ENCODE measurements at places on chromosomes 3 and 15.

DNA sequence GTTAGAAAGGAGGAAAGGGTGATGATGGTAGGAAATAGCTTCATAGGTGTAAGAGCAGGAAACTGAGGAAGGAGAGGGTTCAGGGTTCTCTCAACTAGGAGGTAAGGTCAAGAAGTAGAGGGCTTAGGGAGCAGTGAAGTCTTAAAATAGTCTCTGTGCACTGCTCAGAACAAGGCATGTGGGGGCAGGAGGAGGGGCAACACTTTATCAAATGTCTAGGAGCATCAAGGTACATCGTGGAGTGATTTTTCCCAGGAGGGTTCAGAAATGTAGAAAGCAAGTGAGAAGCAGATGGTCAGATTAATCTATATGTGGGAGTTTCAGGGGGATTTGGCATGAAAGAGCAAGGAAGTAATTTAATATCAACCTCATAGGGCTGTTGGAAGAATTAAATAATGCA lies 58.8 kb downstream of the TNIK start:
- no peak for DNase-seq

DNA sequence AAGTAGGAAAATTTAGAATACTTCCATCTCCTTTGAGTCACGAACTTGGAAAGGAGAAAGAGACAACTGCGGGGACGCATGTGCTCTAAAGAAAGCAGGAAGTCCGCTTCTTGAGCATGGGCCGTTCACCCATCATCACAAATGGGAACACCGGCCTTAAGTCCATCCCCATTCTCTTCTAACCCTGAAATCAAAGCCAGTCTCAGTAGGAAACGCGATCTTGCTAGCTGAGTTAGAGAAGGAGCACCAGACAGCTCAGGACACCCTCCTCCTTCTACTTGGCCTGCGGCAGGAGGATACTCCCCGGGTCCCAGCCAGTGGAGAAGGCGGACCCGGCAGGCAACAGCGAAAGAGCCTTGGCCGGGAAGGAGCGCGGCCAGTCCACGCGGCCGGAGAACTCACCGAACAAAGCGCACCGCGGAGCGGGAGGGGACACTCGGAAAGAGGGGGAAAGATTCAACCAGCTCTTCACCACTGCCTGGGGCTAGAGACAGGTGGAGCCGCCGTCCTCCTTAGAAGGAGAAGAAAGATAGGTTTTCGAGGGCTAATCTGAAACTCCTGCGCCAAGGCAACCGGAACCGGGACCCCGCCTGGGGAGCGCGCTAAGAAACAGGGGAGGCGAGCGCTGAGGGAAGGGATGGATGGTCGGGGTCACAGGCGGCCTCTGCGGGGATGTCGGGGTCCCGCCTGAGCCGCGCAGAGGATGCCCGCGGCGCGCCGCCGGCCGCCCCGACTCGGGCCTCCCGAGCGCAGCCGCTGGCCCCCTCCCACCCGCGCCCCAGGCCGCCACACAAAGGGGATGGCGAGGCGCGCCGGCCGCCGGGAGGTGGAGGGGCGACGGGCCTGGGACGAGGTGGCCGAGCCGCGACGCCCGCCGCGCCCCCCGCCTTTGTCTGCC lies 818 bp downstream of the SLC4A7 start:
- DNase-seq: peak; percentile 17

GRCh38 chr3:160163229-160163878 lies 61.9 kb upstream of the C3orf80 start:
- no peak for DNase-seq

DNA sequence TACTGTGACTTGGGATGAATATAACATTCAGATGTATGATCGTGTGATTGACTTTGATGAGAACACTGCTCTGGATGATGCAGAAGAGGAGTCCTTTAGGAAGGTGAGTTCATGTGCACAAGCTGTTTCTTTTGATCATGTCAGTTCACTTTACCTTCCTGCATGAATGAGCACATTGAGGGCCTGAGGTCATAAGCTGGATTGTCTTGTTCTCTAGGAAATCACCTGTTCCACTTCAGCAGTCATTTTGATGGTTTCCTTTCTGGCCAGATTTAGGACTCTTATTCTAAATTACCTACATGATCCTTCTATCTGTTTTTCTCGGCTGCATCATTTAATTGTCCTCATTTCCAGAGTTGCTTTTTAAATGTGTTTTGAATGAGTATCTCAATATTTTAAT lies 4.1 kb downstream of the RCN2 start:
- no peak for DNase-seq

GRCh38 chr15:42141795-42142667 lies 14.4 kb downstream of the PLA2G4F start:
- DNase-seq: no peak

DNA sequence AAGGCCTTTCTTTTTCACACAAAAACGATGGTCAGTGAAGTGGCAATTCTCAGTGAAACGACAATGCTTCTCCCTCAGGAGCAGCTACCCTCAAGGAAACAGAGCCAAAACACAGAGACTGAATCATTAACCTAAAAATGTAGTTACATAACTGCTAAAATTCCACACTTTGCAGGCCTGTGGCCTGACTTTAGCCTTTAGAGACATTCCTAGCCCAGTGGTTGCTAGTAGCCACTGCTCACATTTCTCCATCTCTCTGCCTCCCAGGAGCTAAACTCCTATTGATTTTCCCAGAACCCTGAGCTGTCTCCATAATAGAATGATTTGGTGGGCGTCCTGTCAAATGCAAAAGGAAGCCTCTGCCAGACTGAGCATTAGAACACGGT lies 630.1 kb upstream of the KCNMB2 start:
- DNase-seq: no peak

- no peak for DNase-seq
These were observed 229.9 kb upstream of the GADL1 start for GRCh38 chr3:31124373-31124772.

GRCh38 chr3:168512802-168513201 lies 417.1 kb upstream of the GOLIM4 start:
- DNase-seq: no peak

- no peak for DNase-seq
These were observed 69.3 kb upstream of the CGNL1 start for GRCh38 chr15:57306944-57307411.

Data from effector memory CD4-positive, alpha-beta T cell (primary cell).